ENCODE measurements at places on chromosomes 13 and 19.

DNA sequence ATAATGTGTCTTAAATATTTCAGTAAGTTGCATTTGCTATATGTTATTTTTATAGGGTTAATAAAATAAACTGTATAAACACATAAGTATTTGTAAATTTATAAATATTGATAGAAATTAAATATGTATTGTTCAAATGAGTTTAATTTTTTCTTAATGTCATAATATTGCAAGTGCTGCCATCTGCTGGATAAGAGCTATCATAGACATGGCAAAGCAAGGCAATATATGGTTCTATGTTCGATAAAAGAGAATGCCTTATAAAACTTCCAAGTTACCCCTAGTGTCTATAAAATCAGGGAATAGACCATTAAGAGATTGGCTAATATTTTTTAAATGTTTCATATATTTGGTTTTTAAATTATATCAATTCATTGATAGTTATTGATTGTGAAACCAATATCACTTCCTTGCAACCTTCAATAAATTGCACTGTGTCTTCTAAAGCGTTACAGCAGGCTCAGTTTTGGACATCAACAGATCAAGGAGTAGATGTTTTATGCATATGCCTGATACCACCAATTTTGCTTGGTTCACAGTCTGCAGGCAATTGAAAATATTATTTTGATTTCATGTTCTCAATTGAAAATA lies 29.0 kb upstream of the SLITRK6 start:
- no peak for DNase-seq

DNA sequence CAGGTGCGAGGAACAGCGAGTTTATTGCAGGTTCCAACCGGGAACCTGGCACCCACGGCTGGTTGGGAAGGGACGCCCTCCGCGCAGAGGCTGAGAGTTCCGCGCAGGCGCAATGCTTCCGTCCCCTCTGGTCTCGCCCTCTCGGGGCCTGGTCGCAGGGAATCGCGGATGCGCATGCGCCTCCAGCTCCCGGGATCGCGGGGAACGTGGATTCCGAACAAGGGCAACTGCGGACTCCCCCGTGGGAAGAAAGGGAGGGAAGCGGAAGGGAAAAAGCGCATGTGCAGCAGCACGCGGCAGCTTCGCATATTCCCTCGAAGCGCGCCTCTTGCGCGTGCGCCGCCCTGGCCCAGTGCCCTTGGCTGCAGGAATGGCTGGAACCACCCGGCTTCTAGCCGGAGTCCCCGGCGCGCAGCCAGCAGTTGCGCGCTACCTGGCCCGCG lies 1.1 kb downstream of the TSSK6 start:
- DNase-seq, result no peak

DNA sequence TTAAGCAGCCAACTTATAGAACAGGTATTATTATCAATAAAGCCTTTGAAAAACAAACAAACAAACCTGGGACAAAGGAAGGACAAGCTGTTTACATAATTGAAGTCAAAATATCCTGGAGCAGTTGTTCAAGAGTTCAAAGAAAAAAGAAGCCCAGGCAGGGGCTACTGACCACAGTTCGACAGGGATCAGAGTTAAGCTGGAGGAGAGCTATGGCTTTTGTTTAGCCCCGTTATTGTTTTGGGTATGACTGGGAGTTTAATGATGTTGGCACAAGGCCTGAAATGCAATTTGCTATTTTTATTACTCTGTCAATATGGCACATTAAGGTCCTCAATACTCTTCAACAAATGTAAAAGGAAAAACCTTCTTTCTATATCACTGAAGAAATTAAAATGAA lies 624.4 kb upstream of the KLHL1 start:
- DNase-seq, result no peak

DNA sequence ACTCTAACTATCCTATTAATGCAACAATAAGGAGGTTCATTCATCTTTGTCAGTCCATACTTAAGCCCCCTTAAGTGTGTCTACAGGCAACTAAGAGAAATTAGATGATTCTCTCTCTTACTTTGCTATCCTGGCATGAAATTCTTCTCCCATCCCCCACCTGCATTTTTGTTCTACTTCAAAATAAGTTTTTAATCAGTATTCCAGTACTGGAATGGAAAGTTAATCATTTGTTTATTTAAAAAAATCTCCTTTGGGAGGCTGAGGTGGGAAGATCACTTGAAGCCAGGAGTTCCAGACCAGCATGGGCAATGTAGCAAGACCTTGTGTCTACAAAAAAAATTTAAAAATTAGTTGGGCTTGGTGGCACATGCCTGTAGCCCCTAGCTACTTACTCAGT lies 222.1 kb downstream of the MZT1 start:
- DNase-seq, result no peak

DNA sequence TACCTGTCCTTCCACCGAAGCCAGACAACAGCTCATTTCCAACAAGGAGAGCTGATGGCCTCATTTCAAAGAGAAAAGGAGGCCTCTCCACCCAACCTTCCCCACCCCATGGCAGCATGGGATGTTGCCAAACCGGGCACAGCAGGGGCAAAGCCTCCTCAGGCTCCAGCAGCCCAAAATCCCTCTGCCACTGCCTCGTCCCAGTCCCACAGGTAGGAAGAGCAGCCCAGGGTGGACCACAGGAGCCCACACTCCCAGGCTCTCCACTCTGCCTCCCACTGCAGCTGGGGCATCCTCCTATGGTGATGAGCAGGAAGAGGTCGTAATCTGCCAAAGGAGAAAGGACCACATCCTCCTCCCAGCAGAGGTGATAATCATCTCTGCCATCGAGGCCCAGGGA lies 50.9 kb downstream of the PEPD start:
- no peak for DNase-seq

- no peak for DNase-seq
Measured at GRCh38 chr19:39045506-39045905, 13.2 kb upstream of the FBXO27 start.

GRCh38 chr13:33318037-33318436 lies 32.5 kb upstream of the STARD13 start:
- no peak for DNase-seq

DNA sequence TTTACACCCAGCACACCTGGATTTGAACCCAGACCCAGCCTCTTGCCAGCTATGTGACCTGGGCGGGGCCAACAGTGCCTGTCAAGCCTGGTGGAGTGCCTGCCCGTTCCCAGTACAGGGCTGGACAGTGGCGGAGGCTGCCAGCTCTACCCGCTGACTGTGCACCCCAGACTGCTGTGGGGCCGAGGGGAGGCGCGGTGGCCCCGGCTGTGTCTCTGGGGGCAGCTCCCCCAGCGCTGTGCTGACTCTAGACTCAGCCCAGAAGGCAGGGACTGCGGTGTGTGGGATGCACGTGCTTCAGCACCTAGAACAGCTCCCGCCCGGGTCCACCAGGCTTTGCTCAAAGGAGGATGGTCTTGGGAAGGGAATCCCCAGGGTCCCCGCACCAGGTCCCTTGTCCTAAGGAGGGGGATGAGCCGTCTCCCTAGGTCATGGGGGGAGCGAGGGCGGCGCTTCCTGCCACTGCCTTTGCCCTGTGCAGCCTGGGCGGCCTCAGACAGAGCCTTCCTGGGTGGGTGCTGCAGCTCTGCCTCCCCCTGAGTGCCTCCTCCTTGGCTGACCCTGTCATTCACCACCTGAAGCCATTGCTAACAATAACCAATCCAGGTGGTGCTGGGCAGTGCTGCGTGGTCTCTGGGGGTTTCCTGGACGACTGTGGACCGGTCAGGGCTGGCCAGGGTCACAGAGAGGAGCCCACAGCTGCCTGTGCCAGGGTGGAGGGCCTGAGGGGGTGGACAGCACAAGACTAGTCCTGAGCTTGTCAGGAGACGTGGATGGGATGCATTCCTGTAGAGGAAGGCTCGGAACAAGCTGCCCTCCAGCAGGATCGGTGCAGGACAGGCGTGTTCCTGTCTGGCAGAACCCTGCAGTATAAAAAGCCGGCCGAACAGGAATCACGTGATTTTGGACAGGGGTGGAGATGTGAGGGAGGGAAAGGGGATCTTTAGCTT lies 18.6 kb downstream of the TMEM255B start:
- no peak for DNase-seq

DNA sequence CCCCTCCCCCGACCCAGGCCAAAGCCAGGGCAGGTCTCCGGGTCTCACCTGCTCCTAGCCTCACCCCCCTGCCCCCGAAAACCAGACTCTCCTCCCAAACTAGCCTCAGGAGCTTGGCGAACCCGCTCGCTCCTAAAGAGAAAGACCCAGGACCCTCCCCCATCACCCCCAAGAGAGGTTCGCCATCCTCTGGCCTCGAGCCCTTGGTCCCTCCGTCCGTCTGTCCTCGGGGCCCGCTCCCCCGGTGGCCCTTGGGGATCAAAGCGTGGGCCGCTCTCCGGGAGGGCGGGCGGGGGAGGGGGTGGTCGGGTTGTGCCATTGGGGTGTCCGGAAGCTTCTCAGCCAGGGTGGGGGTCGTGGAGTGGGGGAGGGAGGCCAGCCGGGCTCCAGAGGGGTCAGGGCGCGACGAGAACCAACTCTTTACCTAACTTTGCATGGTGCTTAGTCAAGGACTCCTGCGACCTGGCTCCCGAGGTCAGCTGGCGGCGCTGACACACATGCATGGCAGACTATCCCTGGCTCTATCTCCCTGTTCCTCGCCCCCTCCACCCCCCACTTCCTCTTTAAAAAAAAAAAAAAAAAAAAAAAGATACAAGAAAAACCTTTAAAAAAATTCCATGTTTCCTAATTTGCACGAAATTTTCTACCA lies 15.6 kb downstream of the SMIM24 start:
- DNase-seq, result no peak

DNA sequence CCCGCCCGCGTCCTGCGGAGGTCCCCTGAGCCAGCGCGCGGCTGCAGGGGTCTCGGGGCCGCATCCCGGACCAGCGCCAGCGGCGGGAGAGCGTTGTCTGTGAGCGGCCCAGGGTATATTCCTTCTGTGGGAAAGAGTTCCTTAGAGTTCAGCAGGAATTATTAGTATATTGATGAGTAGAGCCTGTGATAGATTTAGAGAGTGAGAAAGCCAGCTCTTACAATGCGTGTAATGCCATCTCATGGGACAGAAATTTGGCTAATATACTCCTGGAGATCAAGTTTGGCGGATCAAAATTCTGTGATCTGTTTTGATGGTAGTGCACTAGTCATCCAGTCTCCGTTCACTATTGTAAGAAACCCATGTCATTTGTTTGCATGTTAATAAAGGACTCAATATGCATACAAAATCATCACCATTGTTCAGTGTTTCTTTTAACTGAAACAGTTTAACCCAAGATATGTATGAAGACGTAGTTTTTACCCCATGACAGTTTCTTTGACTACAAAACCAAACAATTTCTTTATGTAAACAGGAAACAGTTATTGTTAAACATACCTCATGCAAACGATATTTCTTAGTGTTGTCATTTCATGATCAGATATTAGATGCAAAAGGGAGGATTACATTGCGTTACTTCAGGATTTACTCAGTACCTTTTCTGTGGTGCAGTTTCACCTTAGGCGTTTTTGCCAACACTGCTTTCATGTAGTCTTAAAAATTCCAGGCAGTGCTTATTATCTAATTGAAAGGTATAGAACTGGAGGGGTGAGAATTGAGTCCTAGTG lies 9.9 kb downstream of the TNFRSF19 start:
- no peak for DNase-seq

- DNase-seq, result no peak
Measured at GRCh38 chr19:13825489-13826441, 30.5 kb downstream of the ZSWIM4 start.

DNA sequence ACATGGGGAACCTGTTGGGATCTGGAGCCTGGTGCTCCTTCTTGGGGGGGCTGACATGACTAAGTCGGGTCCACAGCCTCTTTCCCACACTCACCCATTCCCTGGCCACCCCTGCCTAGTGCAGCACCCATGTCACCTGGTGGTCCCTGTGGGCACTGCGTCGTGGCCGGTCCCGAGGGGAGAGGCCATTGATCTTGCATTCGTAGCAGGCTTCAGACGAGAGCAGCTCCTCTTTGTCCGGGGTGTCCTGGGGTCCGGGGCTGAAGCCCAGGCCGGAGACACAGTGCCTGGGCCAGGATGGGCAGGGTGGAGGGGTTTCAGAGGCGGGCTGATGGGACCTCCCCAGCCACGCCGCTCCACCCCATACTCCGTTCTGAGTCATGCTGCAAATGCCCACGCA lies 19.4 kb downstream of the CCL25 start:
- DNase-seq, result no peak

GRCh38 chr13:36673352-36673751 lies 468 bp upstream of the SERTM1 start:
- no peak for DNase-seq

- DNase-seq, result no peak
Measured at GRCh38 chr13:109810761-109811510, 24.6 kb upstream of the IRS2 start.

DNA sequence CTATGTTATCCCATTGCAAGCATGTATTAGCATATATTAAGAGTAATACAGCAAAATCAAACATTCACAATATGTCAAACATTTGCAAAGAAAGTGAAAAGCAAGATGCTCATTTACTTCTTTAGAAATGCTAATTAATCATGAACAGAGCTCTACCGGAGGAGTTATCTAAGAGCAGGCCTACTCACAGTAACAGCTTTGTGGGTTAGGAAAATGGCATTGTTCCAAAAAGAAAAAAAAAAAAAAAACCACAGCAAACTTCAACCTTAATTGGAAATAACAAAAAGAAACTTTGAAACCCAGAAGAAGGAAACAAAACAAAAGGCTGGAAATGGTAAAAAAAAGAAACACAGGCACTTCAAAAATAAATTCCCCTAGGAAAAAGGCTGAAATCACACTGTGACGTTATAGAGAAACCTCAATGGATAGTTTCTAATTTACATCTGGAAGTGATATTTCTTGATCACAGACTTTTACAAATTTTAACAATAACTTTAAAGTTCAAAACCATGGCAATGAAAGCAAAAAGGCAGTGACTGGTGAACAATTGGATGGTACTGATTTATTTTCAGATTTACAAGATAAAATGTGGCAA lies 1236.8 kb upstream of the SPRY2 start:
- no peak for DNase-seq

- DNase-seq, result no peak
Measured at GRCh38 chr19:11921852-11922495, 2.9 kb upstream of the ZNF700 start.
